ENCODE measurements at places on chromosomes 7 and 10.

DNA sequence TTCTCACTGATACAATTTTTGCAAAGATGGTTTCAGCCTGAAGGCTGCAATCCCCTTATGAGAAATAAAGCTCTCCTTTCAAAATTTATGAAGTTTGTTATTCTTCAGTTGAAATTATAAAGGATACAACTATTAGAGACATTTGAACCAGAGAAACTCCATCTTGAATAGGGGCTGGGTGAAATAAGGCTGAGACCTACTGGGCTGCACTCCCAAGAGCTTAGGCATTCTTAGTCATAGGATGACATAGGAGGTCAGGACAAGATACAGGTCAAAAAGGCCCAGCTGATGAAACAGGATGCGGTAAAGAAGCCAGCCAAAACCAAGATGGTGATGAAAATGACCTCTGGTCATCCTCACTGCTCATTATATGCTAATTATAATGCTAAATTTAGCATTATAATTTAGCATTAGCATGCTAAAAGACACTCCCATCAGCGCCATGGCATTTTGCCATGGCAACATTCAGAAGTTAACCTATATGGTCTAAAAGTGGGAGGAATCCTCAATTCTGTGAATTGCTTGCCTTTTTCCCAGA lies 22.4 kb upstream of the IFIT1B start:
- peak; percentile 31 for DNase-seq

DNA sequence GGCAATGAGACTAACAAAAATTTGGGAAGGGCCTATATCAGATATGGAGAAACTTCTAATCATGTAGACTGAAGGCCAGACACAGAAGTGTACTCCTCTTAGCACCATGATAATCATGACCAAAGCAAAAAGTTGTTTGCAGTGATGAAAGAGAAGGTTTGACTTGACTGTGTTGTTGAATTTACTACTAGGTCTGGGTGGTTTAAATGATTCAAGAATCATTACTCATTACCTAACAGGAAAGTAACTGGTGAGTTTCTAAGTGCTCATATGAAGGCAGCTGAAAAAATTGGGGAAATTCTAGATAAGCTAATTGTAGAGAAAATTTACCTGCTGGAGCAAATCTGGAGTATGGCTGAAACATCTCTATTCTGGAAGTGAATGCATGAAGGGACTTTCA lies 451.5 kb upstream of the SORCS1 start:
- DNase-seq: peak; percentile 62

- DNase-seq: no peak
Measured at GRCh38 chr10:61701706-61702105, 39.0 kb downstream of the CABCOCO1 start.

DNA sequence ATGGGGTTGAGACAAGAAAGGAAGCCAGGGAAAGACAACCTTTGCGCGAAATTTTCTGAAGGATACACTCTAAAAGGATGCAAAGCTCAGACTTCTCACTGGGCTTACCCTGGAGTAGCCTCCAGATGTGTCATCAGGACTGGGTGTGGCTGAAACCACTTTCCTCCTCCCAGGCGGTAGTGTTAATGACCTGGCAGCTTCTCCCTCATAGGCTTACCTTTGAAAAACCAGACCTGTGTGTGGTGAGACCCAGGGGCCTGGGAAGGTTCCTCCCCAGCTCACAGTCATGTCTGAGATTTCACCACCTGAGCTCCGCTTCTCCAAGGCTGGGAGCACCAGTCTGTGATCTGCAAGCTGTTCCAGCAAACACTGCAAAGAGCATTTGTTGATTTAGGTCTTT lies 93.7 kb downstream of the EPC1 start:
- peak; percentile 96 for DNase-seq

DNA sequence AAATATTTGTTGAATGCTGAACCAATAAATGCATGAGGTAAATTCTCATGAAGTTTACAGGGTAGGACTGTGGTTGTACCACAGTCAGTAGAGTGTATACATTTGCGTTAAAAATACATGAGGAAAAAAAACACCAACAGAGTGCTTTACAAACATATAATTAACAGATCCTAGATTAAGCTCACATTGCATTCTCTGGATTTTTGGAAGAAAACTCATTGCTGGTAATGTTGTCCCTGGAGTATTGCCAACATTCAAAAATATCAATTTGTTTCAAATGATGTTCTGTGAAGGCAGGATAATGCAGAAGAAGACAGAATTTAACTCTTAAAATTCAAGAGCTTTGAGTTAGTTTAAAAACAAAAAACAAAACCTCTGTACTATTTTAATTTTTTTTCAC lies 95.5 kb downstream of the MBL2 start:
- DNase-seq: no peak

- peak; percentile 87 for DNase-seq
Measured at GRCh38 chr10:34916314-34916713, 101.2 kb upstream of the PARD3 start.

GRCh38 chr10:82680608-82681007 lies 805.6 kb downstream of the NRG3 start:
- no peak for DNase-seq

Data from epithelial cell of esophagus (primary cell).